HTR-8/SVneo (cell line): ENCODE measurements at places on chromosomes 11 and 22.

DNA sequence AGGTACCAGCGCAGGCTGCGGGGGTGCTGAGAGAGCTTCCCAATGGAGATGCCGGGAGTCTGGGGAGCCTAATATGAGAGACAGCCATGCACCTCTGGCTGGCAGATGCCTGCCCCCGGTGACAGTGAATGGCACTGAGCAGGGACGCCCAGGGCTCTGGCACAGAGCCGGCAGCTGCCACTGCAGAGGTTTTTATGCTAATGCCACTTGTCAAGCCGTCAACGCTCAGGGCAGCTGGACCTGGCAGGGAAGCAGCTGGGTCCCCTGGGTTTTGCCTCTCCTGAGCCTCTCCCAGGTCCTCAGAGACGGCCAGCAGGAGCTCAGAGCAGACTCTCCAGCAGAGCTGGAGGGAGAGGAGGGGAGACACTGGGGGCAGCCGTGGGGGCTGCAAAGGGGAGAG is 573.6 kb downstream of the BUD13 start:
- DNase-seq = no peak

DNA sequence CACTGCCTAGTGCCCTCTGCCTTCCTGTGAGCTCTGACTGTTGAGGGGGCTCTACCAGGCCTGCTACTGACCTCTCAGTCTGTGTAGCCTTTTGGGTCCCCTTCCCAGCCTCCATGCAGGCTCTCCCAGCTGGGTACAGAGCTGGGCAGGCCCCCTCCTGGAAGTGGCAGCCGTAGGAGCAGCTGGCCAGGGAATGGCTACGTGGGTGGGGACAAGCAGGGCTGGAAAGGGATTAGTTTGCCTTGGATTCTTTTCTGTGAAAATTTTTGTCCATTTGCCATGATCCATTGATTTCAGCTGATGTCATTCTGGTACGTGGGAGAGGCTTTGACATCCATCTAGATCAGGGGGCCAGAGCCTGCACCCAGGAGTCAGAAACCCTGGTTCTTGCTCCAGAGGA is 23.9 kb upstream of the NECTIN1 start:
- DNase-seq = no peak

DNA sequence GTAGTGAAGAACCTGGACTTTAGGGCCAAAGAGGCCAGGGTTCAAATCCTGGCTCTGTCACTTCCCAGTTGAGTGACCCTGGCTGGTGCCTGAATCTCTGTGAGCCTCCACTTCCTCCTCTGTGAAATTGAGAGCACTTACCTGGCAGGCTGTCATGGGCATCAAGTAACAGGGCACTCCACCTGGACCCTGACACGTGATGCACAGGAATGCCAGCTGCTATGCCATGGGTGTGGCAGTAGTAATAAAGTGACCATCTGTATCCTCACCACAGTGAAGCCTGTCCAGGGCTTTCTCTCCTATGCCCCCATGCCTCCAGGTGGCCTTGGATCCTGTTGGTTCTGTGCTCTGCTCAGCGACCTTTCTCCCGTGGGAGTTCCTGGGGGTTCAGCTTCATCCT is 29.8 kb upstream of the PPP6R3 start:
- DNase-seq = no peak

- DNase-seq = no peak
These were observed 137.0 kb downstream of the ST3GAL4 start for GRCh38 chr11:126492331-126493082.

GRCh38 chr22:22893077-22893805 is 5.6 kb downstream of the IGLL5 start:
- no peak for DNase-seq

DNA sequence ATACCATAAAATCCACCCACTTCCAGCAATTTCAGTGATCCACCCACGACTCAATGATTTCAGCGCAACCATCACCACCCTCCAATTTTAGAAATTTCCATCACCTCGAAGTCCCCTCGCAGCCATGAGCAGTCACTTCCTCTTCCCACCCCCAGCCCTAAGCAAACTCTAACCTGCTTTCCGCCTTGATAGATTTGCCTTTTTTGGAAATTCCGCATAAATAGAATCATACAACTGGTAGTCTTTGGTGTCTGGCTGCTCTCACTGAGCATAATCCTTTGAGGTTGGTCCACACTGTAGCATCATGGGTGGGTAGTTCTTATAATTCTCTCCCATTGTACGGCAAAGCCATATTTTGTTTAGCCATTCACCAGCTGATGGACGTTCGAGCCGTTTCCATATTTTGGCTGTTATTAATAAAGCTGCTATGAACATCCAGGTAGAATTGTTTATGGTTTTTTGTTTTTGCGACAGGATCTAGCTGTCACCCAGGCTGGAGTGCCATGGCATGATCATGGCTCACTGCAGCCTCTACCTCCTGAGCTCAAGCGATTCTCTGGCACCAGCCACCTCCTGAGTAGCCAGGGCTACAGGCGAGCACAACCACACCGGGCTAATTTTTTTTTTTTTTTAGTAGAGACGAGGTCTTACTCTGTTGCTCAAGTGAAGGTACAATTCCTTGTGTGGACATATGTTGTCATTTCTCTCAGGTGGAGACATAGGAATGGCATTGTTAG is 16.0 kb downstream of the PIM3 start:
- DNase-seq = no peak

DNA sequence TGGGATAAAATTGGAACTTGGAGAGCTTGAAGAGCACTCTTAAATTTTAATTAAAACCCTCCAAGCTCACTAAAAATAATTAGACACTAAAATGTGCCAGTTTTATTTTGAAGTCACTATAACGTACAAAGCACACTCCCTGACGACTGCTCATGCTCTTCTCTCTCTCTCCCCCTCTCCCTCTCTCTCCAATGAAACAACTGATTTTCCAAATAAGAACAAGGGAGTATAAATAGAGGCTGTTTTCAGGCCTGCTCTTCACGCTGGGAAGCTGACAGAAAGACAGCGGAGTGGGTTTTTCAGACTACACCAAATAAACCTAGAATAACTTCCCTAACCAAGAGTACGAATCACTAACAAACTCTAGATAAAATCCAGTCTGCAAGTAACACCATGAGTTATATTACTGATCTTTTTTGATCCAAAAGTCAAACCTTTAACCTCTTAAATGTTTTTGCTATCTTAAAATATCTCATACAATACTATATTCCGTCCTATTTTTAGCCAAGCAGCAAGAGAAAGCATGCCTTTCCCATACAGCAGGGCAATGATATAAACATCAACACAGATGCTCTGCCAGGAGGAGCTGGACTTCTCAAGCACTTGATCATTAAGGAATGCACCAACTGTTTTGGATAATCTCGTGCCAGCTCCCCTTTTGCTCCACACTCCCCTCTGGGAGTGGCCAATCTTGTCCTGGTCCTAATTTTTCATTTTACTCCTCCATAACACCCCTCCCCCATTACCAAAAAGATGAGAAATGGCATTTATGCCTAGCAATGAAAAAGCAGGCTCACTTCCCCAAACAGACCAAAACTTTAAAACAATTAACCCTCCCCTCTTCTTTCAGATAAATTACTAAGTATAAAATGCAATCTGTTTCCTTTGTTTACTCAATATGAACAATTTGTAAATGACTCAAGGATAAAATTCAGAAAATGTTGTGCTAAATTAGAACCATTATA is 116.9 kb downstream of the SOX6 start:
- no peak for DNase-seq

- DNase-seq = no peak
These were observed 49.2 kb upstream of the KCNQ1OT1 start for GRCh38 chr11:2748814-2749554.

GRCh38 chr11:104275992-104276391 is 112.0 kb upstream of the PDGFD start:
- DNase-seq = peak; percentile 23

GRCh38 chr11:94199136-94200130 is 70.8 kb downstream of the PANX1 start:
- DNase-seq = no peak

DNA sequence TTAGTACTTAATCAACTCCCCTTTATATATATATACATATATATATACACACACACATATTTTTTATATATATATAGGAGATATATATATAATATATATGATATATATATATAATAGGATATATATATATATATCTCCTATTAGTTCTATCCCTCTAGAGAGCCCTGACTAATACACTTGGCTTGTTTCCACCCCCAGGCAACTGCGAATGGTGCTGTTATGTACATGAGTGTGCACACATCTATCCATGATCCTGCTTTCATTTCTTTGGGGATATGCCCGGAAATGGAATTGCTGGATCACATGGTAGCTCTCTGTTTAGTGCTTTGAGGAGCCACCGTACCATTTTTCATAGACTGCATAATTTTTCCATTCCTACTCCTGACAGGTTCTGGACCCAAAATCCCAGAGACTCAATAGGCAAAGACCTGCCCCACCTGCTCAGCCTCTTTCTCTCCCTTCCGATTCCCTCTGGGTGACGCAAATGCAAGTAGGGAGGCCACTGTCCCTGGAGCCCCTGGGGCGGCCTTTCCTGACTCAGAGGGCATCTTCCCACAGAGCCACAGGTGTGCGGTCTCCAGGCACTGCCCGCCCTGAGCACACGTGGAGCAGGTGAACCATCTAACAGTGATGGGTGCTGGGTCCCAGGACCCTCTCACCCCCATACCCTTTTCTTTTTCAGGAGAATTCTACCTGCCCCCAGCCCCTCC is 12.0 kb downstream of the FGF3 start:
- DNase-seq = no peak

DNA sequence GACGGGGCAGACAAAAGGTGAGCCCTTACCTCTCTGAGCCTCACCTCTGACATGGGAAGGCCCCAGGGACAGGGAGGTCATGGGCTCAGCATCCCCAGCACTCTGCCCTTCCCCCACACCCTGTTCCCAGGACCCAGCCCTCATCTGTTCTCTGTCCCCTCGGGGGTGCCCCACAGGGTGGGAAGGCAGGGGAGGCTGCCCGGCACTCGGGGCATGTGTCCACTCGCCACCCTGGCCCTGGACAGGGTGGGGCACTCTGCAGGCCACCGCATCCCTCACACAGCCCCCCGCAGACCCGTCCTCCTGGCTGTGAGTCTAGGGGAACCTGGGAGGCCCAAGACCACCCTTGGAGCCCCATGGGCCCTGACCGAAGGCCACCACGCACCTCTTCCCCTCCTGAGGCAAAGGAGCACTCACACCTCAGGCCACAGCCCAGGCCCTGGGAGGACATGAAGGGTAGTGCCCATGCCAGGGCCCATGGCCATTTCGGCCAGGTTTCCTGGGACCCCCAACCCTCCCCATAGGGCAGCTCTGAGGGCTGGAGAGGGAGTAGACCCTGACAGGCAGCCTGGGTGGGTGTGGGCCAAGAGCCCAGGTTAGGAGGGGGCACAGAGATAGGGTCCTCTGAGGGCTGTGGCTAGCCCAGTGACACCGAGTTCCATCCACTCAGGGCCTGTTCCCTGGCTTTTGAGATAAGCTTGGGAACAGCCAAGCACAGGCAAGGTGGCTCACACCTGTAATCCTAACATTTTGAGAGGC is 193.1 kb downstream of the IGLL1 start:
- DNase-seq = no peak

- DNase-seq = no peak
These were observed 2.6 kb upstream of the SHISA8 start for GRCh38 chr22:41917375-41917902.

DNA sequence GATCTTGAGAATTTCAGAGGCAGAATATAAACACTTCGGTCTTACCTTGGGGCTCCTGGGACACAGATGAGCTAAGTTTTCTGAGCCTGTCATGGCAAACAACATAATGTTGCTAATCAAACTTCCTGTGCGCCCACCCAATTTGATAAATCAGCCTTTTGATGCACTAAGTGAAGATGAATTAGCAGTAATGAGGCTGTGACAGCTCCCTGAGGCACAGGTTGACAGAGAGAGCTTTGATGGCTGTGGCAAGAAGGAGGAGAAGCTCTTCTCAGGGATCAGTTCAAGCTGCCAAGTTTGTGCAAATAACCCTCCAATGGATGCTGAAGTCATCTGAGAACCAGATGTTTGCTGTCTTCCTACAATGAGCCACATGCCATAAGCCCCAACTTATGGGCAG is 34.4 kb downstream of the DRD2 start:
- no peak for DNase-seq

DNA sequence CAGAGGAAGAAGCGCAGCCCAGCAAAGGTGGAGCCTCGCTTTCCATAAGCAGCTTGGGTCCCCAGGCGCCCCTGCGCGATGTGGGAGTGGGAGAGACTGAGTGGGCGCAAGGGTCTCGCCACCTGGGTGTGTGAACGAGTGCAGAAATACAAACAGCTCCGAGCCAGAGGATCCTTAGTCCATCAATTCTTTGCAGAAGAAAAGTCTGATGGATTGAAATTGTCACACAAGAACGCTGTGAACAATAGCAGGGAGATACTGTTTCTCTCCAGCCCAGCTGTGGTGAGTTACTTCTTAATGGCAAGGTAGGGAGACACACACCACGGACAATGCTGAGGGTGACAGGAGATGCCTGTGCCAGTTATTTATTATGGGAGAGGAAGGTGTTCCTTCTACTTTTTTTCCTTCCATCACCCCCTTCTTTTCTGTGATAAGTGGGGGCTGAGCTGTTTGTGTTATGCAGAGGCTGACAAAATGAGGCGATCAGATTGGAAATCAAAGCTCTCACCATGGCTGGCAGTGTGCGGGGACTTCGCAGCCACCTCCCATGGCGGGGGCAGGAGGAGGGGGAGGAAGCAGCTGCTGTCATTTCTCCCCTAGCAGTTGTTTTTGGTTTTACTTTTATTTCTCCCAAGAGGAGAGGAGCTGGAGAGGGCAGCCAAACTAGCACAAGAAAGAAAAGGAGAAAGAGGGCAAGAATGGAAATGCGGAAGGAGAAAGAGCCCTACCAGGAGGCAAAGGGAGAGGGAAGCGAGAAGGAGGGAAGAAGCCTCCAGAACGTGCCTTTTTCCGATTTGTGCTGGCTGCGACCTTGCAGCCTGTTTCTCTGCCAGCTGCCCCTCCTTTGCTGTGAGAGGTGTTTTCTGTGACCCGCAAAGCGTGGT is 755.8 kb downstream of the NTM start:
- no peak for DNase-seq

- DNase-seq = no peak
These were observed 2.5 kb downstream of the EPS8L2 start for GRCh38 chr11:708511-708910.

- DNase-seq = no peak
These were observed 528 bp downstream of the FAT3 start for GRCh38 chr11:92225125-92225567.

DNA sequence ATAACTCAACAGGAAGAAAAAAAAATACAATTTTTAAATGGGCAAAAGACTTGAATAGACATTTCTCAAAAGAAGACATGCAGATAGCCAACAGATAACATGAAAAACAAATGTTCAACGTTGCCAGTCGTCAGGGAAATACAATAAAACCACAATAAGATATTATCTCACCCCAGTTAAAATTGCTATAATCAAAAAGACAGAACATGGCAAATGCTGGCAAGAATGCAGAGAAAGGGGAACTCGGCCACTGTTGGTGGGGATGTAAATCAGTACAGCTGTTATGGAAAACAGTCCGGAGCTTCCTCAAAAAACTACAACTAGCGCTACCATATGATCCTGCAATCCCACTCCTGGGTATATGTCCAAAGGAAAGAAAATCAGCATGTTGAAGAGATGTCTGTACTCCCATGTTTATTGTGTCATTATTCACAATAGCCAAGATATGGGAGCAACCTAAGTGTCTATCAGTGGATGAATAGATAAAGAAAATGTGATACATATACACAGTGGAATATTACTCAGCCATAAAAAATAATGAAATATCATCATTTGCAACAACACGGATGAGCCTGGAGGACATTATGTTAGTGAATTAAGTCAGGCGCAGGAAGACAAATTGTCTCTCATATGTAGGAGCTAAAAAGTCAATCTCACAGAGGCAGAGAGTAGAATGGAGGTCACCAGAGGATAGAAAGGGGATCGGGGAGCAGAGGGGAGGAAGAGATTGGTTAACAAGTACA is 12.2 kb upstream of the CYTH4 start:
- no peak for DNase-seq
